CD4-positive, alpha-beta T cell treated with Interleukin-15 for 1 hour (primary cell): ENCODE measurements at places on chromosomes 2 and 18.

GRCh38 chr2:18218160-18218933 is 339.9 kb downstream of the KCNS3 start:
- DNase-seq: no peak

DNA sequence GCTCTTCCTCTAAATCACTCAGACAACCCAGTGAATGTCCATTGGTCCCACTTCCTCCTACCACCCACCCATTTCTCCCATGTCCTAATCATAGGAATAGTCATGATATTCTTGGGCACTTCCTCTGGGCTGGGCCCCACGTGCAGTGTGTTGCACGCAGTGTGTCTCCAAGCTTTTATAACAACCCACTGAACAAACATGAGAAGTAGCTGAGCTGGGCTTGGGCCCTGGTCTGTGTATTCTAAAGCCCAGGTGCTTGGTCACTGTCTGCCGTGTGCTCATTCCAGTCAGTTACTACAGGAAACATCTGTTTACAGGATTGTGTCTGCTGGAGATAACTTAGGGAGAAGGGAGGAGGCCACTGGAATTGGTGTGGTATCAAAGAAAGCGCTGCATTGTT is 64.2 kb upstream of the THOC1 start:
- no peak for DNase-seq

- peak; percentile 53 for DNase-seq
Observed at GRCh38 chr2:204967199-204967960, 422.1 kb downstream of the PARD3B start.

DNA sequence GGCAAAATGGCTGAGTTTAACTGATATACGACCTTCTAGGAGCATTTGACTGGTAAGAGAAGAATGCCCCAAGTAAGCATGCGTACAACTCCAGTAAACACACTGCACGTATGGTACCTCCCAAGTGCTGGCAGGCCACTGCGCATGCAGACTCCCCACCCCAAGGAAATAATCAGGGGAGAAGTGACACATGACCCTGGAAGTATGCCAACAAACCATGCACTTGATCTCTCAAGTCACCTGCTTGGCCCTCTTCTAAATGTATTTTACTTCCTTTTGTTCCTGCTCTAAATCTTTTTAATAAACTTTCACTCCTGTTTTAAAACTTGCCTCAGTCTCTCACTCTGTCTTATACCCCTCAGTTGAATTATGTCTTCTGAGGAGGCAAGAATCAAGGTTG is 129.8 kb upstream of the COL5A2 start:
- DNase-seq: no peak

- DNase-seq: no peak
Observed at GRCh38 chr2:204199357-204199756, 262.8 kb downstream of the ICOS start.

- no peak for DNase-seq
Observed at GRCh38 chr2:222992137-222992536, 59.9 kb upstream of the KCNE4 start.

- DNase-seq: no peak
Observed at GRCh38 chr2:22817197-22817596, 567.8 kb upstream of the KLHL29 start.

DNA sequence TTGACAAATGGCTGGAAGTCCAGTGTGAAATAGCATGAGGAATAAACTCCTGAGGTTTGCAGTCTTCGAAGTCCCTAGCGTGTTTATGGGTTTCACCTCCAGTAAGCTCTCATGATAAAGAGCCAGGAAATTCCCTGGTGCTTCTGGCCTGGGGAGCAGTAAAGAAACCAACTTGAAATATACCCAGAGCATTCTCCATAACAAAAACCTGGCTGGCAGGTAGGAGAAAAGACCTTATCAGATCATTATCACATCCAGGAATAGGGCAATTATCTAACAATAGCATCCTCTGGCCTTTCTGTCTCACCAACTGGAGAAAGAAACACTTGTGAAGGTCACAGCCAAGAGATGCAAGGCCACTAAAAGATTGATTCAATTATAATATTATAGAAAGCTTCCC is 513.6 kb upstream of the LRRTM4 start:
- DNase-seq: no peak

- DNase-seq: no peak
Observed at GRCh38 chr2:234565201-234565600, 68.3 kb upstream of the ARL4C start.

DNA sequence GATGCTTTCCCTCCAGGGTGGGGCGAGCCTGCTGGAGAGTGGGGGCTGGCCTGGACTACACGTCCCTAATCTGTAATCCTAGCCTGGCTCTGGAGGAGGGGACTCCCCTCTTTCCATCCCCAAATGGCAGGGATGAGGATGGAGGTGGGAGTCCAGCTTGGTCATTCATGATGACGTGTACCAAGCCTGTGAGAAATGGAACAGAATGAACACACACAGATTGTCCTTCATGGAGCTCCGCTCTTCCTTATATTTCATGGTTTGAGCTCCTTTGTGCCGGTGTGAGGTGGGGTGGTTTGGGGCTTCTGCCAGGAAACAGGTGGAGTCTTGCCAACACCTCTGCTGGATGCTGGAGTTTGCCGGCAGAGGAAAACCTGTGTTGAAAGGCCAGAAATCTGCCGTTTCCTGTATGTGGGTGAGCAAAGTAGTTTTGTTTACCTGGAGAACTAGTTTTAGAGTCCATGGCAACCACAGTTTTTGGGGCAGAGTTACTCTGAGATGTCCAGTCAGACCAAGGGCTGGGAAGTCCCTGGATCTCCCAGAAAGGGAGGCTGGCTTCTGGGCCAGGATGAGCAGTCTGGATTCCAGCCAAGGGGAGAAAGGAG is 417.6 kb upstream of the MEX3C start:
- no peak for DNase-seq

DNA sequence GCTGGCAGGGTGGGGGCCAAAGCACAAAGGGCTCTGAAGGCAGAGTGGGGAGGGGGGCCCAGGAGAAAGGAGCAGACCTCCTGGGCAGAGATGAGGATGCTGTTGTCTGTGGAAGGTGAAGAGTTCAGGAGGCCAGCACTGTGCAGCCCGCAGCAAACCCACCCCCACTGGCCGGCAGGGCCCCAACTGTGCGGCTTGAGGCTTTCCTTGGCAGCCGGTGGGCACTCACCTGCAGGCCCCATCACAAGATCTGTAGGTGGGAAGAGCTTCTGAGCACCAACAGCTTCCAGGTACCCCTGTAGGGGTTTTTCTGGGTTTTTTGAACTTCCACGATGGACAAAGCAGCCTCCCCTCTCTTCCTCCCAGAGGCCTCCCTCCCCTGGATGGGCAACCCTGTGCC is 72.9 kb downstream of the NDUFA10 start:
- DNase-seq: no peak

DNA sequence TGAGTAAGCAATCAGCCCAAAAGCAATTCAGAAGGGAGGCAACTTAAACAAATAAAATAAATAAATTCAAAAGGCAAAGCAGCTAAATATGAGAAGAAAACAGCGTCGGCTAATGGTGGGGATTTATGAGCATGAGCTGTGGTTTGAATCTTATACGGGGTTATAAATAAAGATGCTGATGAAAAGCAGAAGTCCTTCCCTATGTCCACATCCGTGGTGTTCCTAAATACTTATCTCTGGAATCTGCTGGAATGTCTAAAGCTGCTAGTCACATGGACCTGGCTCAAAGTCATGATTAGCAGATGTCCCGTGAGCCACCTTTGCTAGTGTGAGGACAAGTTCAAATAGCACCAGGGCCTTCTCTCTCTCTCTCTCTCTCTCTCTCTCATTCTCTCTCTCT is 33.8 kb downstream of the SMIM21 start:
- no peak for DNase-seq

DNA sequence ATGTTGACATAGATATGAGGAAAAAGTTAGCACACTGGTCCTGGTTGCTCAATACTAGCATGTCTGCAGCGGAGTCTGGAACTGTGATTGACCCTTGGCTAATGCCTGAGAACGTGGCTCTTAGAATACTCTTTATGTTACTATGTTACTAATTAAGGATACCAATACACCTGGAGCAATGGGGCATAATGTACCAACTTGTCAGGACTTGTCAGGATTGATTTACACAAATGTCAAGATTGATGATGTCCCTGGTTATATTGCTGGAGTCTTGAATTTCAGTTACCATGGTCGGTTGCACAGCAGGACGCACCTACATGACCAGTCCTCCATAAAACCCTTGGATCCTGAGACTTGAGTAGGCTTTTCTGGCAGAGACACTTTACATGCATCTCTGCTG is 810.9 kb downstream of the CPS1 start:
- no peak for DNase-seq
